ENCODE measurements at places on chromosomes 6 and 20.

- no peak for DNase-seq
Measured at GRCh38 chr20:22459754-22460153, 124.6 kb downstream of the FOXA2 start.

- no peak for DNase-seq
Measured at GRCh38 chr6:14546036-14546435, 428.5 kb downstream of the CD83 start.

DNA sequence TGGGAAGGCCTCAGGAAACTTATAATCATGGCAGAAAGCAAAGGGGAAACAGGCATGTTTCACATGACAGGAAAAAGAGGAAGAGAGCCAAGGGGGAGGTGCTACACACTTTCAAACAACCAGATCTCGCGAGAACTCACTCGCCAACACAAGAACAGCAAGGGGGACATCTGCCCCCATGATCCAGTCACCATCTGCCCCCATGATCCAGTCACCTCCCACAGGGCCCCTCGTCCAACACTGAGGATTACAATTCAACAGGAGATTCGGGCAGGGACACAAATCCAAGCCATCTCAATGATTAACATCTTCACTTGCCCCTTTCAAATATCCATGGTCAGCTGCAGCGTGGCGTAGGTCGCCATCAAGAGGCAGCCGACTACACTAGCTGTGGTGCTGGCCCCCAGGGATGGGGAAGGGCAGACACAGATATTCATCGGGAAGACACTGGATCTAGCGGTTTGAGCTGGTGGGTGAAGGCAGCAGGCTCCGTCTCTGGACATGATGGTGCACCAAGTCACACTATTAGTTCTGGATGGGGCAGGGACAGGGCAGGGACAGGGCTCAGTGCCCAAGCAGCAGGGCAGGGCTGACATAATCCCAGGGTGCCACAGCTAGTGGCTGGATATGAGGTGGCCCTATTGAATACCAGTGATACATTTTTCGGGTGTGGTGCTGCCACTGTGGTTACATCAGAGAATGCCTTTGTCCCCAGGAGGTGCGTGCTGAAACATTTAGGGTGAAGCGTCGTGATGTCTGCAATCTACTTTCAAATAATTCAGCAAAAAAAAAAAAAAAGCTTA lies 31.6 kb downstream of the TUBB2B start:
- no peak for DNase-seq

DNA sequence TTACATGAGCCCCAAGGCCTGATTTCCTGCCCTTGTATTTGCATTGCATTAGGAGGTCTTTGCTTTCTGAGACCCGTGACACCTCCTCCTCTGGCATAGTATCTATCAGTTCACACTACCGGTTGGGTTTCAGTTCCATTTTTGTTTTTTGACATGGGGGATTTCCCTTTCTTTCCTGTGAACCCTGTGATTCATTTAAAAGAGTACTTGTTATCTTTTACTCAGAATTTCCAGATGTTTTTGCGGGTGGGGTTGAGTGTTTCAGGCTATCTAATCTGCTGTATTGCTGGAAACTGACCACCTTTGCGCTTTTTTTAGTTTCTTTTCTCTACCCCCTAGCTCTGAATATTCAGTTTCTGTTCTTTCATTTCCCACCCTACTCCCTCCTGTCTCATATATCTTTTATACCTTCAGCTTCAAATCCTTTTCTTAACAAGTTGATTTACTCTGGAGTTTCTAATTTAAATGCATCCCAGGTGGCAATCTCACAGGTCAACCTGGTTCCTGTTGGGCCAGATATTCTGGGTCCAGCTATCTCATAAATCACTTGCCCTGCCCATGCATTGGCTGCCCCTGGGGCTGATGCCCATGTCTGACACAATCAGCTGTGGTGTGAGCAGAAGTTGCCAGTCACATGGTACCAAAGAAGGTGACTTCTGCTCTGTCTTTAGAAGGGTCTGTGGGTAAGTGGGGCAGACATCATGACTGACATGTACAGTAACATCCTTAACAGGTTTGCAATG lies 14.3 kb upstream of the NCOA3 start:
- peak; percentile 36 for DNase-seq

DNA sequence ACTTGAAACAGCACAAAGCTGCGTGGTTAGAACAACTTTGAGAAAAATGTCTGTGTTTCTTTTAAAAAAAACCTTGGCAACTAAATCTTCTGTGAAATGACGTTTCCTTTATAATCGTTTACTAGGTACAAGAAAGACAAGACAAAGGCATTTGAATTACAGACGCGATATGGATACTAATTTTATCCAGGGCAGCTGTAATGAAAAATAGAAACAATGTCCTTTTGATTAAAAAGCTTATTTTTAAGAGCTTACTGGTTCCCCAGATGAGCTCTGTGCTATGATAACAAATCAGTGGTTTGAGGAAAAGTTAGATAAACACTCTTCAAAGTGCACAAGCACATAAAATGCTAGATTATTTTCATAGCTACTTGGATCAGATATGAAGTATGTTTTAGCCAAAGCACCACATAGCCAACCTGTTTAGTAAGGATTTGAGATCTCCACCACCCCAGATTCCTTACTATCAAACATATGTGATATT lies 1.6 kb upstream of the SYNCRIP start:
- DNase-seq: no peak

Measured in activated T-helper 9 cell treated with anti-CD3 and anti-CD28 coated beads, Interleukin-2, amount 50 U/mL, for 16 hours (primary cell).